ENCODE measurements at places on chromosomes 16 and 17. TPM values are rescaled to one million over a fixed set of nuclear protein-coding genes. Genes with fewer than 3 reads are reported as not detected.

The NUPR1 gene
- total RNA-seq, result 17.7 TPM

DNA sequence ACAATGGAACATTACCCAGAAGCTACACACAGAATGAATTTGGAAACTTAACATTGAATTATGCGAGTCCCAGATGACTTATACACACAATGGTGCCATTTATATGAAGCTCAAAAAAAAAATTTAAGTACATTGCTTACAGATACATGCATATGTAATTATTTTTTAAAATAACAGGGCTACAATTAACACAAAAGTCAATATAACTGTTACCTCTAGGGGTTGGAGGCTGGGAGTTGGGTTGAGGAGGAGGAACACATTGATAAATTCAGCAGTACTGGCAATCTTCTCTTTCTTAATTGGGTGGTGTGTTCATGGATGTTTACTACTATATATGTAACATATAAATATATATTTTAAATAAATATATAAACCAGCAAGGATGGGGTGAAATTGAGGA, 1.1 kb downstream of the ZNF23 start:
- no peak overlapping the region for H3K27ac ChIP-seq
- no peaks in the 10 kb centered on the region for H3K27me3 ChIP-seq
- H3K4me1 ChIP-seq, result peaks cover 8% of the 10 kb centered on the region
- DNase-seq, result no peak
- H3K4me3 ChIP-seq, result peak overlapping the region; percentile 98

The PLXDC1 gene
- total RNA-seq, result 7.0 TPM

GRCh38 chr17:63354256-63354655, 91.8 kb downstream of the CYB561 start:
- H3K36me3 ChIP-seq, result no peaks in the 10 kb centered on the region
- no peak overlapping the region for H3K4me3 ChIP-seq
- peak overlapping the region; percentile 58 for H3K27ac ChIP-seq
- H3K4me1 ChIP-seq, result peaks cover 61% of the 10 kb centered on the region
- DNase-seq, result no peak

The PMP22 gene
- total RNA-seq, result 192 TPM

DNA sequence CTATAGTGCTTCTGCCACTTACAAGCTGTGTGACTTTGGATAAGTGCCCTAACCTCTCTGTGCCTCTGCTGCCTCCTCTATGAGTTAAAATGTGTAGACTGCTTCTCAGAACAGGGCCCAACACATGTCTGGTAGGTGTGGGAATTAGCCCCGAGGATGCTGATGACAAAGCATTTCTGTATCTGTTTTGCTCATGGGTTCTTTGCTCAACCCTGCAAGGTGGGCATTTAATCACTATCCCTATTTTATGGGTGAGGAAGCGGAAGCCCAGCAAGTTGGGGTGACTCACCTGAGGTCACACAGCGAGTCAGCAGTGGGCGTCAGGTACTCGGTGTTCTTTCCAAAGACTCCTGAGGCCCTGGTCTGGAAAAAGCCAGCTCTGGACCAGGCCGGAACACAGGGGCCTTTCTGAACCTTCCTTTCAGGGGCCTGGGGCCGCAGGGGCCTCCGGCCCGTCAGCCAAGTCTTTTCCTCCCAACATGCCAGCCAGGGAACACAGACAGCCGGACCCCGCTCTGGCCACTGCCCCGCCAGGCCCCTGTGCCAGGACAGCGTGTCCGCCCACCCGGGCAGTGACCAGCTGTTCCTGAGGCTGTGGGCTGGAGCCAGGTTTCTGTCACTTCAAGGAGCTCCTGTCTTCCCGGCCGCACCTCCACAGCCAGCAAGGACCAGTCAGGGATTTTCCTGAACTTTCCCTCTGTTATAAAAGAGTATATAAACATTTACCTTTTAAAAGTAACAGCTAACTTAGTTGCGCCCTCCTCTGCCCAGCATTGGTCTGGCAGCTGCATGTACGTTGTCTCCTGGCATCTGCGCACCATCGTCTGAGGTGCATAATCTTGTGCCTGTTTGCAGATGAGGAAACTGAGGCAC, 62.5 kb downstream of the SREBF1 start:
- H3K27me3 ChIP-seq, result no peaks in the 10 kb centered on the region
- peak overlapping the region; percentile 32 for H3K4me3 ChIP-seq
- H3K4me1 ChIP-seq, result peaks cover 23% of the 10 kb centered on the region
- peak overlapping the region; percentile 68 for H3K27ac ChIP-seq
- H3K36me3 ChIP-seq, result no peaks in the 10 kb centered on the region

GRCh38 chr17:52178012-52178411, 19.5 kb upstream of the CA10 start:
- no peaks in the 10 kb centered on the region for H3K27me3 ChIP-seq
- H3K36me3 ChIP-seq, result no peaks in the 10 kb centered on the region
- no peak for DNase-seq
- H3K27ac ChIP-seq, result no peak overlapping the region
- no peak overlapping the region for H3K4me3 ChIP-seq
- H3K4me1 ChIP-seq, result no peaks in the 10 kb centered on the region

- no peaks in the 10 kb centered on the region for H3K27me3 ChIP-seq
- no peak for DNase-seq
- H3K4me1 ChIP-seq, result peaks cover 8% of the 10 kb centered on the region
- H3K36me3 ChIP-seq, result no peaks in the 10 kb centered on the region
- H3K4me3 ChIP-seq, result no peak overlapping the region
These were observed 11.9 kb upstream of the SLC38A10 start for GRCh38 chr17:81306898-81307510.

The AIPL1 gene
- not detected for total RNA-seq

DNA sequence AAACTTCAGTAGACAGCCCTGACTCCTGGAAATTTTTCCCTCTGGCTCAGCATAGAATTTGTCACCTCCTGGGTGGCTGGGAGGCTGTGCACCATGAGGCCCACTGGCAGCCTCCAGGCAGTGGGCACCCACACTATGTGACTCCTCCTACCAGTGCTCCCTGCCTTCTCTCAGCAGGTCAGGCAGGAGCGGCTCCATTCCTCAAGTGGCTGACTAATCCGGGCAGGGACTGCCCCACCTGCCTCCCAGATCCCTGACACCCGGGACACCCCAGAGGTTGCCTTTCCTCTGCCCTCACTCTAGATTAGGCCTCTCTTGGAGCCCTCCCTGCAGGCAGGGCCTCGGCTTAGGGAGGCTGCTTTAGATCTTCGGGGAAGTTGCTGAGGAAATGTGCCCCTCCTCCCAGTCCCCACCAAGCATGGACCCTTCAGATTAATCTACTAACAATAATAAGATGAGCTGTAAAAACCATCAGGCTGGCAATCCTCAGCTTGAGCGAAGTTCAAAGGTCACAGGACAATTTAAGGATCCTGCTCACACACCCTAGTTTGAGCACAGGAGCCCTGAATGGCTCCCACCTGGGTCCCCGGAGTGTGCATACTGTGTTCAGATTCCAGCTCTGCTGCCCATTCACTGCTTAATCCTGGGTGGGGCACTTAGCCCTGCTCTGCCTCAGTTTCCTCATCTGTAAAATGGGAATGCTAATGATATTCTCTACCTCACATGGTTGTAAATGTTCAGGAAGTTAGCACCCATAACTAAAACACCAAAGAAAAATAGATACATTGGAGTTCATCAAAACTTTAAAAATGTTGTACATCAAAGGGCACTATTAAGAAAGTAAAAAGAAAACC, 10.0 kb upstream of the MYCBPAP start:
- H3K4me3 ChIP-seq, result no peak overlapping the region
- no peak overlapping the region for H3K27ac ChIP-seq
- no peaks in the 10 kb centered on the region for H3K4me1 ChIP-seq
- no peaks in the 10 kb centered on the region for H3K27me3 ChIP-seq
- no peak for DNase-seq

DNA sequence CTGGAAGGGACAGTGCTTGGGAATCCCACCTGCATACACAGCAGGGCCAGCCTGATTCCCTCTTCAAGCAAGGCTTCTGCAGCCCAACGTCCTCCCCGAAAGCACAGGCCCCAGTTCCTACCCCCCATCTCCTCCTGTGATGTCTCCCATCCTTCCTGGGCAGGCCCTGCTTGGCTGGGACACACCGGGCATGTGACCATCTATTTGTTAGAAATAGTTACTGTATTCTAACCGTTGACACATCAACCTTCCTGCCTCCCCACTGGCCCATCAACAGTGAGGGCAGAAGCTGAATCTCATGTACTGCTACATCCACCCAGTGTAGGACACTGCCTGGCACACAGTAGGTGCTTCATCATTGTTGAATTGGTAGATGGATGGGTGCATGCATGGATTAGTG, 10.7 kb downstream of the PRR29 start:
- no peaks in the 10 kb centered on the region for H3K4me1 ChIP-seq
- H3K36me3 ChIP-seq, result no peaks in the 10 kb centered on the region
- no peak overlapping the region for H3K4me3 ChIP-seq
- no peak overlapping the region for H3K27ac ChIP-seq

DNA sequence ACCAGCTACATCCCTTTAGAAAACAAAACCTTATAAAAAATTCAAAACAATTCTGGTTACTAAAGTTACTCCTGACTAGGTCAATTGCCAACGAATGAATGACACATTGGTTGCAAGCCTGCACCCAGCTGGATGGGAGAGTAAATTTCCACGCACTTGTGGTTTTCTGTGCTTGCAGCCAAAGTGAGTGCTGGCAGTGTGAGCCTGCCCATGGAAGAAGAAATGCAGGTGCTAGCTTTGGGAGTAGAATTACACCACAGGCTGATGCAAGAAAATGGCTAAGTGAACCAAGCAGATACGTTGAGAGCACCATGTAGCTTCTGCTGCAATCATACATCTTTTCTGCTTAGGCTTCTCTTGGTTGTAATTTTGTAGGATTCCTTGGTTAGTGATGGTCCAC, 74.6 kb downstream of the SYCE1L start:
- H3K27me3 ChIP-seq, result no peaks in the 10 kb centered on the region
- H3K4me3 ChIP-seq, result no peak overlapping the region
- H3K36me3 ChIP-seq, result no peaks in the 10 kb centered on the region
- DNase-seq, result no peak

DNA sequence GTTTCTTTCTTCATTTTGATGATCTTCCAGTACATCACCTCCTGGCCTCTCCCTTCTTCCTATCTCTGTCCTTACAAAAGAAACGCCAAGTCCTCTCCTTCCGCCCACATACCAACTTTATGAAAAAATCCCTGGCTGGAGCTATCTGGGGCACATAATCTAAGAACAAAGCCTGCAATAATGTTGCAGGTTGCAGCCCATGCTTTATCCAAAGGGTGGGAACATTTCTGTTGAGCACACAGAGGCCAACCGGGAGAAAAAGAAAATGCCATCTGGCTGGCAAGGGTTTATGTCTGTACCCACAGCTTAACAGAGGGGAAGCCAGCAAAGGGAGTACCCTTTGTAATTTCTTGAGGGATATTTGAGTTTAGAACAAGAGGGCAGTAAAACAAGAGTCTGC, 409.6 kb downstream of the SOX9 start:
- no peak overlapping the region for H3K27ac ChIP-seq
- no peak for DNase-seq
- H3K36me3 ChIP-seq, result no peaks in the 10 kb centered on the region
- H3K4me1 ChIP-seq, result peaks cover 3% of the 10 kb centered on the region
- H3K4me3 ChIP-seq, result no peak overlapping the region

DNA sequence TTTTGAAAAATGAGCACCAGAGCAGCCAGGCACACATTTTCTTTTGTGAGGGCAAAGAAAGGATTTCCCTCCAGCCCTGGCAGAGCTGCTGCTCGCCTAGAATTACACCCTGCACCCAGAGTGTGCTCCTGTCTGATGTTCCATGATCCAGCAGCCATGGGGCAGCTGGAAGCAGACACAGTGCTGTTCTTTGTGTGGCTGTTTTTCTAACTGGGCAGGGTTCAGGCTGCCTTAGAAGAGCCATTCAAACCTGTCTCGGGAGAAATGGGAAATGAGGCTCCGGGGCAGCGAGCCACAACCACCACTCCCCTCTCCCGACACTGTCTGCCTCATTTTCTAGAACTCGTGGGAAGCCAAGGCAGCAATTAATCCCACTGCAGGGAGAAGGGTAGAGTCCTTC, 28.9 kb downstream of the LITAF start:
- H3K27ac ChIP-seq, result no peak overlapping the region
- DNase-seq, result no peak

The HASPIN gene
- total RNA-seq, result 0.41 TPM

- DNase-seq, result no peak
- H3K4me1 ChIP-seq, result no peaks in the 10 kb centered on the region
- H3K36me3 ChIP-seq, result no peaks in the 10 kb centered on the region
- no peak overlapping the region for H3K27ac ChIP-seq
- no peak overlapping the region for H3K4me3 ChIP-seq
These were observed 7.1 kb upstream of the CDH15 start for GRCh38 chr16:89164436-89164835.

DNA sequence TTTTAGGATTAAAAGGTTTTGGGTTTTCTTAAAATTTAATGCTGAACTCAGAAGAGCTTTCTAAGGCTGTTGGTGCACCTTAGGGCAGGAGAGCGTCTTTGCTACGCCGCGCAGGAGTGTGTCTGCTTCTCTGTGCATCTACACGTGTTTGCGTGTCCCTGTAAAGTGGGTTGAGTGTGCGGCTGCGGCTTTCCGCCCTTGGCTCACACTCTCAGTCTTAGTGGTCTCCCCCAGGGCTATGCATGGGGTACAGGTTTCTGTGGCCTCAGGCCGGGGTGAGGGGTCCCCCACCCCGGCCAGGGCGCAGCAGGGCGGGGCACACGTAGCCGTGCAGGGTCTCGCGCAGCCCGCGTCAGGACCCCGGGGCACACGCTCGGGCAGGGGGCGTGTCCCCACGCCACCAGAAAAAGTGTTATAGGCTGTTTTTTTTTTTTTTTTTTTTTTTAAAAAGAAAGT, 727 bp upstream of the TENT4B start:
- H3K27me3 ChIP-seq, result no peaks in the 10 kb centered on the region
- DNase-seq, result no peak
- H3K4me1 ChIP-seq, result peaks cover 10% of the 10 kb centered on the region
- H3K36me3 ChIP-seq, result no peaks in the 10 kb centered on the region
- peak overlapping the region; percentile 82 for H3K4me3 ChIP-seq

DNA sequence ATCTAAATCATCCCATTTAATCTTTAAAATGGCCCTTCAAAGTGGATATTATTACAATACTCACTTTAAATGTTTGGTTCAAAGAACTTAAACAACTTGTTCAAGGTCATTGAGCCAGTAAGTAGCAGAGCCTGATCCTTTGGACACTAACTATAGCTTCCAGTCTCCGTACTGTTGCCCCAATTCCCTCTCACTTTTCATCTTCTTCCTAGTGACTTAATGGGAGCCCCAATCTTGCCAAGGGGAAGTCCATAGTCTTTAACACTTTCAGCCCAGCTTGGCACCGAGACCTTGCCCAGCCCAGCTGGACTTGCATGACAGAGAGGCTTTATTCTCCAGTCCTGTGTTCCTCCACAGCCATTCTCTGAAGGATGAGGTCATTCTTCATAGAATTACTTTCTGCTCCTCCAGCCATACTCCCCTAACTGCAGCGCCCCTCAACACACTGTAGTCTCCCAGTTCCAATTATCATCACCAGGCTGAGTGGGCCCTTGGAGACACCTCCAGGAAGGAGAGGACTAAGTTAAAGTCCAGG, 49.2 kb upstream of the NLK start:
- no peak overlapping the region for H3K4me3 ChIP-seq
- no peaks in the 10 kb centered on the region for H3K4me1 ChIP-seq
- DNase-seq, result no peak

DNA sequence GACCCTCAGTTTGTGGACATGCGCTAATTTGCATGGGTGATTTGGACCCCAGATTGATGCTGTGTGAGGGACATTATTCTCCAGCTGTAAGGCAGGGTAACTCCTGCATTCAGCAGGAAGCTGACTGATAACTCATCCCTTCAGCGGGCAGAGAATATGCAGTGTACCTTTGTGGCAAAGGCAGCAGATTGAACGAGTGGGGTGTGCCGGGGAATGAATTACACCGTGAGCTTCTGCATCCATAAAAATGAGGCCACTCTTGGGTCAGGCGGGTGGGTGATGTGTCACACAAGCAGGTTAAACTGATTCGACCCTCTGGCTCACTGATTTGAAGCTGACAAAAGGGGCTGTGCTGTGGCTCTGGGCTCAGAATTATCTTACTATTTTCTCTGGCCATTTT, 128.9 kb upstream of the PMFBP1 start:
- H3K36me3 ChIP-seq, result no peaks in the 10 kb centered on the region
- H3K27me3 ChIP-seq, result no peaks in the 10 kb centered on the region
- H3K27ac ChIP-seq, result no peak overlapping the region
- no peaks in the 10 kb centered on the region for H3K4me1 ChIP-seq
- H3K4me3 ChIP-seq, result no peak overlapping the region
